ENCODE measurements at places on chromosomes 16 and 17.

DNA sequence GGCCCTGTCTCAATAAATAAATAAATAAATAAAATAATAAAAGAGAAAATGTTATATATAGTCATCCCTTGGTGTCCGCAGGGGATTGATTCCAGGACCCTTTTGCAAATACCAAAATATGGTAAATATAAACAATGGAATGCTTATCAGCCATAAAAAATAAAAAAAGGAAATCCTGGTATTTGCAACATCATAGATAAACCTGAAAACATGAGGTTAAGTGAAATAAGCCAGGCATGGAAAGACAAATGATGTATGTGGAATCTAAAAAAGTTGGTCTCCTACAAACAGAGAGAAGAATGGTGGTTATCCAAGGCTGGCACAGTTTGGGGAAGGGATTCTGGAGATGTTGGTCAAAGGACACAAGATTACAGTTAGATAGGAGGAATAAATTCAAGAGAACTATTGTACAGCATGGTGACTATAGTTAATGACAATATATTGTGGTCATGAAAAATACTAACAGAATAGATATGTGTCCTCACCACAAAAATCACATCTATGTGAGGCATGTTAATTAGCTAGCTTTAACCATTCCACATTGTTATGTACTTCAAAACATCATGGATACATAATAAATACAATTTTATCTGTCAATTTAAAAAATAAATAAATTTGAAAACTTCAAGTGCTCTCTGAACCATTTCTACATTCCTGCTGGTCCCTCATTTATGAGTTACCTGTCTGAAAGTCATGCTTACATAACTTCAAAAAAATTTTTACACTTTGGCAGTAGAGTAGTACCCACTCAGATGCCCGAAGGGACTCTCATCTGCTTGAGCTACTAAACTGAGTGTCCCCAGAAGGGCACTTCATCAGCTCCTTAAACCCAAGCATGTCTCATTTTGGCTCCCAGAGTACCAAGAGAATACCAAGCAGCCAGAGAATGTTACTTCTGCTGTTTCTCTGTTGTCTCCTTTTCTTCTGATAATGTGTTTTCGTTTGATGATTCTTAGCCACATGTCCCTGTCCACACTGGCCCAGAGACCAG, 26.6 kb downstream of the N4BP1 start:
- DNase-seq: no peak

GRCh38 chr17:47872651-47873161, 21.7 kb upstream of the SP6 start:
- no peak for DNase-seq

GRCh38 chr16:29978564-29979270, 5.0 kb downstream of the TAOK2 start:
- DNase-seq: no peak

DNA sequence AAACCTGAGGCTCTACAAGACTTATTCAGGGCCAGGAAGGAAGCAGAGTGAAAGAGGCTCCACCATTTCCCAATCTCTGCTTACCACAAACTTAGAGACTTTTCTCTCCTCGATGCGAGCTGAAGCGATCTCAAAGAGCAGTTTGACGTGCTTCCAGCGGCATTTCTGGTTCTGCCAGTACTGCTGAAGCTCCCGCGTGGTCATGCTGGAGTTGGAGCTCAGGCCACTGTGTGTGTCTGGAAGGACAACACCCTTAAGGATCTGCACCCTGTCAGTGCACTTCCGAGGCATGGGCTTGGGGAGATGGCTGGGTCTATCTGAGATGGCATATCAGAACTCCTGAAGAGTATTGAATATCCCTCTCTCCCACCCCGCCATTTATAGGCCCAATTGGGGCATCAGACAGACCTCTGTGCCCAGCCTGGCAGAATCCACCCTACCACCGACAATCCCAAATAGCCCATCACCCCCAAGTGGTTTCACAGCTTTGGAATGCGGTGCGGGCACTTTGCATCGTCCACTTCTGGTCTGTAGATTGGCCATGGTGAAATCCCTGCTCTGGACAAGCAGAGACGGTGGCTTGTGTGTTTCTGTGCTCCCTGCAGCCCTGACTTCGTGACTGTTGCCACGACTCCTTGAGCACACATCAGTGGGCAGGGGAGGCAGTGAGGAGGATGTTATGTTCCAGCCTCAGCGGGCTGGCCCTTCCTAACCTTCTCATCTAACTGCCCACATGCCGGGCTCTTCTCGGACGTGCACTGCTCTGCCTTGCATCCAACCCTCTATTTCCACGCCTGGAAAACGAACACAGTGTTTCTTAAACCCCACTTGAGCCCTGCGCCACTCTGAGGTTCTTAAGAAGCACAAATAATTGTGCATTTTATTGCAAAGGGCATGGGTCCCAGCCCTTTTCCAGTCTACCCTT, 5.2 kb downstream of the SNX20 start:
- no peak for DNase-seq

GRCh38 chr17:4535667-4536258, 19.4 kb downstream of the MYBBP1A start:
- no peak for DNase-seq

GRCh38 chr16:2592786-2593185, 55.0 kb downstream of the PDPK1 start:
- DNase-seq: no peak

DNA sequence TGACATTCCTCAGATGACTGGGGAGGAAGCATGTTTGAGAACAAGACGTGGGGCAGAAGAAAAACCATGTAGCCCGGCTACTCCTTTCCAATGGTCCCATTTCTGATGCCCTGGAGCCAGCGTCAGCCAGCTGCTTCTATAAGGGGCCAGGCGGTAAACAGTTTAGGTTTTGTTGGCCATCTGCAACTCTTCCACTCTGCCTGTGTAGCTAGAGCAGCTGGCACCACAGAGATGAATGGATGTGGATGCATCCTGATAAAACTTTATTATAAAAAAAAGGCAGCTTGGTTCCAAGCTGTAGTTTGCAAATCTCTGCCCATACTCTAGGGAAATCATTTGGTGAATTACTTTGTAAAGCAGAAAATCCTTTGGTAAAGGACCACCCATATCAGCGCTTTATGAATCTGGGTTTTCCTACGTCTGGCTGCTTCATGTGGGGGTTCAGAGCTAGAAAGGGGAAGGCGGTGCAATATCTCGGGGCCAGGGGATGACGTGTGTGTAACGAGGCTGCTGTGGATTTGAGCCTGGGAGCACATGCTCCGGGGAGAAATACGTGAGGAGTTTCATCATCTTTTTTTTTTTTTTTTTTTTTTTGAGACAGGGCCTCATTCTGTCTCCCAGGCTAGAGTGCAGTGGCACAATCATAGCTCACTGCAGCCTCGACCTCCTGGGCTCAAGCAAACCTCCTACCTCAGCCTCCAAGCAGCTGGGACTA, 3.4 kb upstream of the SRL start:
- no peak for DNase-seq

- DNase-seq: no peak
Measured at GRCh38 chr16:54289242-54289944, 2.8 kb upstream of the IRX3 start.

DNA sequence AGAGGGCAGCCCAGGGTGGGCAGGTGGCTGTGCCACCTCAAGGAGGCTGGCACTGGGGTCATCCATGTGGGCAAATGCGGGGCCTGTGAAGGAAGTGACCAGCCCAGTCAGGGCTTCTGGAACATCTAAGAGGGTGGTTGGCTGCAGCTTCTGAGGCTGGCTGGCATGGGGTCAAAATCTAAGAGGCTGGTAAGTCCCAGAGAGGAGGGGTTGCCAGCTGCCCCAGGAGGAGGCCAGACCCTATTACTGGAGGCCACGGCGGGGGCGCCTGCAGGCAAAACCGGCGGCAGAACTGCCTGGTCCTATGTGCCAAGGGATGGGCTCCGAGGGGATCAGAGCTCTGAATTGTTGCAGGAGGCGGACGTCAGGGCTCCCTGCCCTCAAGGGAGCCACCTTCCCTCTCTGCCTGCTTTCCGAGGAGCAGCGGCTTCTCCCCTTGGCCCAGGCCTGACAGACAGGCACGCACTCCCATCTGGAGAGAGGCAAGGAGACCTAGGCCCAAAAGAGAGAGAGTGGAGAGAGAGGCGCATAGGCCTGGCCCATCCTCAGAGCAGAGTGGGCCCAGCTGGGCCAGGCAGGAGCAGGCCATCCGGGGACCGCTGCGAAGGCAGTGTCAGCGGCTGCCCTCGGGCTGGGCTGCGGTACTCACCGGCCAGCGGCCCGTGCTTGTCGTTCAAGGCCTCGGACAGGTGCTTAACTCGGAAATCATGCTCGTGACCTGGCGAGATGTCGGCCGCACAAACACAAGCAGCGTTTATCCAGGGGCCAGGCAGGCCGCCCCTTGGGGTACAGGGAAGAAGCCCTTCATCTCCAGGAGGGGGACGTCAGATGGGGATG, 10.9 kb downstream of the ZACN start:
- DNase-seq: no peak

DNA sequence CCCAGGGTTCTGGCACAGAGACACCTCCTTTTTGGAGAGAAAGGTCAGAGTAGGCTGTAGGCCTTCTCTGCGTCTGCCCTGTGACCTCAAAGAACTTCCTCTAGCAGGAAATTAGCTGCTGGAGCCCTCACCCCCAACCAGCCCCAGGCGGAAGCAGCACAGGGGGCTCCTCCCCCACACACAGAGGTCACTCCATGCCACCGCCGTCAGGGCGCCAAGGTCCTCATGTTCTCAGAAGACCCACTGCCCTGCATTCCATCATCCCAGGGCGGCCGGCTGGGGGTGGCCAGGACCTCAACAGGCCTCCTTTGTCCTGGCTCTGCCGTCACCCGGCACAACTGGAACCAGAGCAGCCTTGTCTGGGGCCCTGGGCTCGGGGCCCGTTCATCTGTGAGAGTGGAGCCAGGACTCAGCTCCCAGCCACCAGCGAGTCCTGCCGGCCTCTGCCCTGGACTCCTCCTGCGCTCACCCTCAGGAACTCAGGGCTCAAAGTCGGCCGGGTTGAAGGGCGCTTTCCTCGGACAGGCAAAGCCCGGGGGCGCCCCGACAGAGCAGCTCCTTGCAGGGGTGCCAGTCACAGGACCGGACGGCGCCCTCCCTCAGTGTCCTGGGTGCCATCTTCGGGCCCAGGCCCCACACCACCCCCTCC, 1.2 kb downstream of the TMC6 start:
- DNase-seq: no peak

DNA sequence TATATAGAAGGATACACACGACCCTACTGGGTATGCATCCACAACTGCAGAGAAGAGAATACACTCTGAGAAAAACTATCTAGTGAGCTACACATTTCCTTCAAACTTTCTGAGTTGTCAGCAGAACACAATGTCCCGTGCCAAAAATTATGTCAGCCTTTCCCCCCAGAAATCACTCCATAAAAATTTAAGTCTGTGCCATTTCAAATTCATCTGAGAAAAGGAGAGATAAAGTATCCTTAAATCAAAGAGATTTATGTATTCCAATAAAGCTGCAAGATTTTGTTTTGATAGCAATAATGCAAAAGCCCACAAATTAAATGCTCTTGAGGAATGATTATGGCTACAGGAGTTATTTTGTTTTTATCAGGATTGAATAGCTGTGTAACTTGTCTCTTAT, 760.1 kb downstream of the CDH11 start:
- DNase-seq: no peak

- peak; percentile 11 for DNase-seq
Measured at GRCh38 chr16:27737513-27737912, 187.6 kb downstream of the KATNIP start.
